ENCODE measurements at places on chromosomes 3 and 15.

DNA sequence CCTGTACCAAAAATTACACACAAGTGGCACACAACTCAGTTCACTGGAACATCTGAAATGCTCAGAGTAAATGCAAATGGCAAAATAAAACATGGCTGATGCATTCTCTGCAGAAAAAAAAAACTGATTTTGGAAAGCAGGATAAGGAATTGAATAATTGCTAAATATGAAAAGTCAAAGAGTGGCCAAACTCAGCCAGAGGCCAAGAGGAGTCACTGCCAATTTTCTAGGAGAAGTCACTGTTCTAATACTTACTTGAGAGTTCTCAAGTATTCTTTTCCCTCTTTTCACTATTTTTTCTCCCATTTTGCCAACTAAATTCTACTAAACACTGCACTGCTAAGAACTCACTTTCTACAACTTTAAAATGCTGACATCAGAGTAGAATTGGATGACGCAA is 1018.6 kb downstream of the TUSC7 start:
- DNase-seq: no peak

DNA sequence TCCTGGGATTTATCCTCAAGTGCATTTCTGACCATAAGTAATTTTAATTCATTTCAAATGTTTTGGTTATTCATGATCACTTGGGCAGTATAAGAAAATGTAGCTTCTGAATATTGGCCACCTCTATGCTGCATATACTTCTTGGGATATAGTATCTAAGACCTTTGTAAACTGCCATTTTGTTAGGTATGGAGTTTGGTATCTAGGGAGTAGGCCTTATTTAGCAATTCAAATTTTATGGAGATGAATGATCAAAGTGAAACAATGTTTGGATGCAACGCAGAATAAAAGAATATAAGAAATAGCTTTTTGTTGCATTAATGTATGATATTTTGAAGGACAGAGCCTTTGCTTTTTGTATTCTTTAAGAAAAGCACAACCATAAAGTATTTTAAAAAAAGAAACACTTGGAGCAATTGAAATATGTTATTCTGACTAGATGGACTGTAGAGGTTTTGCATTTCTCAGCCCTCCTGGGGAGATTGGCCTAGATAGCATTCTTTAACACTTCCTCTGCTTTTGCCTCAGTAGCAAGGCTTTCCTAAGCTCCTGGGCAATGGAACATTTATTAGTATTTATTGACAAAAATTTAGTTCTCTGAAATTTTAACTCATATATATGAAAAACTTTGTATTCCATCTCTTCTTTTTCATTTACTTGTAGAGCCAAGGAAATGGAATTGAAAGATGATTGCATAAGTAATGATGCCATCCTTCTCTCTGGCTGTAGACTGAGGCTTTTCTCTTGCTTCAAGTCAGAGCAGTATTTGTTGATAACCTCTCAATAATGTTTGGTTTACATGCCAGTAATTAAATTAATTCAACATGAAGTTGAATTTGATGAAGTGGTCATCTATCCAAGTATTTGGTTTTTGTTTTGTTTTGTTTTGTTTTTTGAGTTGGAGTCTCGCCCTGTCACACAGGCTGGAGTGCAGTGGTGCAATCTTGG is 61.8 kb upstream of the UTS2B start:
- no peak for DNase-seq

- DNase-seq: no peak
Measured at GRCh38 chr15:67967871-67968431, 86.2 kb upstream of the PIAS1 start.

- no peak for DNase-seq
Measured at GRCh38 chr15:63907521-63907920, 73.8 kb upstream of the HERC1 start.

DNA sequence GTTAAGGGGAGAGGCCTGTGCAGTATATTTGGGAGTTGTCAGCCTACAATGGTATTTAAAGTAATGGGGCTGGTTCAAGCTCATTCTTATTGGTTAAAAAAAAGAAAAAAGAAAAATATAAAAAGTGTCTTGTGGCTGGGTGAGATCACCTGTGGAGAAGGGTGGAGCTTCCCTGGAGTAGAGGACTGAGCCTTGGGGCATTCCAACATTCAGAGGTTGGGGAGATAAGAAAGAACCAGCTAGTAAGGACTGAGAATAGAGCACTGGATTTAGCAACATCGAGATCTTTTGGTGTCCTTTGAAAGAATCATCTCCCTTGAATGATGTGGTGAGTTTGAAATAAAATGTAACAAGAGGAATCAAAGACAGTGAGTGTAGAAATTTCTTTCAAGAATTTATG is 5.2 kb downstream of the SLC49A4 start:
- no peak for DNase-seq

- DNase-seq: no peak
Measured at GRCh38 chr3:141905129-141905528, 28.7 kb downstream of the ATP1B3 start.

GRCh38 chr15:77581896-77582569 is 50.7 kb downstream of the LINGO1 start:
- no peak for DNase-seq

DNA sequence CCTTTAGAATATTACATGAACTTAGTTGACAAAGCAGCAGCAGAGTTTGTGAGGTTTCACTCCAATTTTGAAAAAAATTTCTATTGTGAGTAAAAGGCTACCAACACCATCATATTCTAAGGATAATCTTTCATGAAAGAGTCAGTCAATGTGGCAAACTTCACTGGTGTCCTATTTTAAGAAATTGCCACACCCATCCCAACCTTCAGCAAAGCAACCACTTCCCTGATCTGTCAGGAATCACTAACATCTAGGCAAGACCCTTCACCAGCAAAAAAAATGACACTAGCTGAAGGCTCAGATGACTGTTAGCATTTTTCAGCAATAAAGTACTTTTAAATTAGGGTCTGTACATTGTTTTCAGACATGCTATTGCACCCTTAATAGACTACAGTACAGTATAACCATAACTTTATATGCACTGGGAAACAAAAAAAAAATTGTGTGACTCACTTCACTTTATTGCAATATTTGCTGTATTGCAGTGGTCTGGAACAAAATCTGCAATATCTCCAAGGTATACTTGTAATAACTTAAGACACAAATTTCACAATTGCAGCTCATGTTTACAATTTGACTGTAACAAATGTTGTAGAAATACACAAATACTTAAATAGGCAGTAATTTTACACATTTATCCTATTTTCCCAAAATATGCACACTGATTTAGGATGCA is 38.9 kb upstream of the ALCAM start:
- DNase-seq: no peak

DNA sequence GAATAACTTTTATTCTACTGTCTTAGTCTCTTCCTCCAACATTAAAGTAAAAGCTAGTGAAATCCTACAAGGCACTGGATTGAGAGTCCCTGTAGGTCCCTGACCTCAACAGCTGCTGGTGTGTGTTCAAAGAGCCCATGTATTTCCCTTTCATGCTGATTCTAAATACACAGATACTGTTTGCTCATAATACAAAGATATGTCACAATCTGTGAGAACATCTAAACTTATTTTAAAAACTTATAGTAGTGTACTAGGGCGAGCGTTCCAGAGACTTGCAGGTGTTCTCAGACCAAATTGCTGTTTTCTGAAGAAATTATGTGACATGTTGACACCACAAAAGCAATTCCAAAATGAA is 145.9 kb upstream of the LIPC start:
- DNase-seq: no peak

GRCh38 chr15:88108477-88108876 is 148.1 kb downstream of the NTRK3 start:
- no peak for DNase-seq

DNA sequence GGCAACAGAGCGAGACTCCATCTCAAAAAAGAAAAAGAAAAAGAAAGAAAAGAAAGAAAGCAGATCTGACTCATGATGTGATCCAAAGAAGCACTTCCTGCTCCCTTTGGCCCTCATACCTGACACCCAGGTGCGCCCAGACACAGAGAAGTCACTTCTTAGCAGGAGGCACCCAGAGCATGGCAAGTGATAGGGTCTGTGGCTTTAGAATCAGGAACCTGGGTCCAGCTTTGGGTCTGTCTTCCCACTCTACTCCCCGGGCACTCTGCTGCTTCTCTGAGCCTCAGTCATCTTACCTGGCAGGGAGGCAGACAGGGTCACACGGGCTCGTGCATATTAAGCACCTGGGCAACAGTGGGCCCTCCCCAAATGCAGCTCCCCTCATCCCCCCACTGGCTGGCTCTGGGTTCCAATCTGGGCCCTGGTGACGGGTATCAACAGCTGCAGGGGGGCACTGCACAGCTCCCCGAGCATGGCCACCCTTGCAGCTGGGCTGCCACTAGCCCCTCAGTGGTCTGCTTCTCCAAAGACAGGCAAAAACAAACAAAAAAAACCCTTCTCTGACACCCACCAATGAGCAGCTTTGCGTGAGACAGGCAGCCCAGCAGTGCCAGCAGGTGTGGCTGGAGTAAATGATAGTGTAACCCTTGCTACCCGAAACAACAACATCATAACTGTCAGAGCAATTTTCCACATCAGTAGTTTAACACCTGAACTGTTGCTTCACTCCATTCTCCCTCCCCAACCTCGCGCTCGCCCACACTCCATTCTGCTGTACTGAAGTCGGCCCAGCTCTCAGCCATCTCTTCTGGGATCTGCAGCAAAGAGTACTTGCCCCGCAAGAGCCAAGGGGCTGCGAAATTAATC is 99.8 kb downstream of the MEGF11 start:
- no peak for DNase-seq
